ENCODE measurements at places on chromosomes 3 and 15. TPM values are rescaled to one million over a fixed set of nuclear protein-coding genes. Genes with fewer than 3 reads are reported as not detected.

Gene ROPN1B
- polyA plus RNA-seq: not detected

Gene CTXN2
- polyA plus RNA-seq: not detected

Gene SCG5
- polyA plus RNA-seq: 1.7 TPM

Gene DUOX2
- 0.03 TPM for polyA plus RNA-seq

Gene PTX3
- 0.55 TPM for polyA plus RNA-seq

Gene P3H2
- 48.5 TPM for polyA plus RNA-seq

Gene ADAMTS7
- 2.9 TPM for polyA plus RNA-seq

Gene GOLGA8T
- polyA plus RNA-seq: 2.1 TPM

Gene SPSB4
- 0.05 TPM for polyA plus RNA-seq

Gene FGF12
- 0.63 TPM for polyA plus RNA-seq

Gene THPO
- polyA plus RNA-seq: not detected

Gene SLC12A8
- polyA plus RNA-seq: 4.2 TPM

Gene KCNAB1
- not detected for polyA plus RNA-seq

Gene TMCO5A
- polyA plus RNA-seq: not detected

Gene CCR2
- not detected for polyA plus RNA-seq

Gene EFCC1
- not detected for polyA plus RNA-seq

Gene CLASP2
- polyA plus RNA-seq: 21.3 TPM
